ENCODE measurements at places on chromosomes 6 and 20.

DNA sequence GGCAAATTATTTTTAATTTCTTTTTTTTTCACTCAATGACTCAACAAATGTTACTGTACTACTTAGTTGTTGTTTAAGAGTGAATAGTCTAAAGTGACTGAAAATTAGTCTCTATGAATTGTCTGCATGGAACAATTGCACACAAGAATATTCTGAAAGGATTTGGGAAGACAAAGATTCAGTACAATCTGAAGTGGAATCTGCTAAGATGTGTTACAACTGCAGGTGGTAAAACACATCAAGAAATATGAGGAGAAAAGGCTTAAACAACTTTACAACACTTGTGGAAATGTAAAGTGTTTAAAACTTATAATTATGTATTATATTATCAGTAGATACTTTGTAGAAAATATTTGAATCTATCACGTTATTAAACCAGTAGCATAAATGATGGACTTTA, 193.4 kb downstream of the WDR27 start:
- H3K4me3 ChIP-seq = no peak overlapping the region
- H3K27me3 ChIP-seq = no peaks in the 10 kb centered on the region
- no peak for DNase-seq
- no peaks in the 10 kb centered on the region for H3K4me1 ChIP-seq
- no peak overlapping the region for H3K27ac ChIP-seq
- H3K36me3 ChIP-seq = no peaks in the 10 kb centered on the region

DNA sequence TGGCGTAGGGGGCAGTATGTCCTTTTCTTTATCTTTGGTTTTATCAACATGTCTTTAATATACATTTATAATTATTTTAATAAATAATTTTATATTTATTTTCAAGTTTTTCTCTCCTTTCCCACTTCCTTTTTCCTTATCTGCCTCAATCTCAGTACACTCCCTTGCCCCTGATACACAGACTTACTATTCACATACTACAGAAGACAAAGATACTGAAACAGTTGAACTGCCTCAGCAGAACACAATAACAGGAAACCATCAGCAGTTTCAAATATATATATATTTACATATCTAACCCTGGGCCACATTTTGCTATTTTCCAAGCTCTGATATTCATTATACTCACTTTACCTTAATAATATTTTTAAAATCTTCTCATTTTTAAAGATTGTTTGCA, 19.8 kb downstream of the IBTK start:
- peak overlapping the region; percentile 64 for H3K27ac ChIP-seq
- no peak overlapping the region for H3K4me3 ChIP-seq
- no peak for DNase-seq
- no peaks in the 10 kb centered on the region for H3K4me1 ChIP-seq

DNA sequence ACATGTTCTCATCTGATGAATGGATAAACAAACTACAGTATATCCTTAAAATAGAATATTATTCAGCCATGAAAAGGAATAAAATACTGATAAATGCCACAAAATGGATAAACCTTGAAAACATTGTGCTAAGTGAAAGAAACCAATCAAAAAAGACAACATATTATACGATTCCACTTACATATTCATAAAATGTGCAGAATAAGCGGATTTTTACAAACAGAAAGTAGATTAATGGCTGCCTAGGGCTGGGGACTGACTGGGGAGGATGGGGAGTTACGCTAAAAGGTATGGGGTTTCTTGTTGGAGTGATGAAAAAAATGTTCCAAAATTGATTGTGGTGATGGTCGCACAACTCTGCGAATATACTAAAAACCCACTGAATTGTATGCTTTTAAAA, 29.4 kb downstream of the KIZ start:
- H3K27ac ChIP-seq = no peak overlapping the region
- no peak overlapping the region for H3K4me3 ChIP-seq
- no peaks in the 10 kb centered on the region for H3K27me3 ChIP-seq
- DNase-seq = no peak

DNA sequence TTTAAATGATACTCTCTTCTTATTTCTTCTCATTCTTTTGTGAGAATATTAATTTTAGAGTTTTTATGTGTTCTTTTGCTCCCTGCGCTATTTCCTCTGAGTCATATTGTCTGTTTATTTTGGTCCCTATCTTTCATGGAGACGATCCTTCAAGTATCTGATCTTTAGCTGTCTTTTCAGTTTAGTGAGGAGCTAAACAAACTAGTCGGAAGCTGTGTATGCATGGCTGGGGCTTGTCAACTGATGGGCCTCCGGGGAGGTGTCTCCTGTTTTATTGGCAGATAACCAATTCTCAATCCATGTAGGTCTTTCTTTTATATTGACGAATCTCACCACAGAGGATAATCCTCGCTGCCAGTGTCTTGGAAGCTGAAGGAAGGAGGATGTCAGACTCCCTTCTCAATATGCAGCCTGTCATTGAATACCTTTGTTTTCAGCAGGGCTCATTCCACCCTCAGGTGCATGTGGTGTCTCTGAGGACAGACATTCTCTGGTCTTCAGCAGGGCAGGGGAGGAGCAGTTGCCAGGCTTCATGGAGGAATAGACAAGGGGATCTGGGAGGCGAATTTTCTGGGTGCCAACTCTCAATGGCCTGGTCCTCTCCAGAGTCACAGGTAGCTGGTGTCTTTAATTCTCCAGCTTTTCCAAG, 64.9 kb downstream of the RNF182 start:
- H3K27me3 ChIP-seq = peaks cover 36% of the 10 kb centered on the region
- H3K4me1 ChIP-seq = no peaks in the 10 kb centered on the region
- no peak overlapping the region for H3K4me3 ChIP-seq
- no peaks in the 10 kb centered on the region for H3K36me3 ChIP-seq

GRCh38 chr6:136411453-136412354, 122.1 kb upstream of the BCLAF1 start:
- no peak for DNase-seq
- no peak overlapping the region for H3K27ac ChIP-seq
- no peaks in the 10 kb centered on the region for H3K27me3 ChIP-seq
- no peaks in the 10 kb centered on the region for H3K36me3 ChIP-seq
- no peak overlapping the region for H3K4me3 ChIP-seq
- peaks cover 15% of the 10 kb centered on the region for H3K4me1 ChIP-seq
